ENCODE measurements at places on chromosomes 3 and 15.

- no peak for DNase-seq
These were observed 869 bp upstream of the TSC22D2 start for GRCh38 chr3:150407051-150407807.

GRCh38 chr3:135000465-135000864 lies 205.4 kb downstream of the EPHB1 start:
- DNase-seq: no peak

- no peak for DNase-seq
These were observed 105.5 kb upstream of the LRRFIP2 start for GRCh38 chr3:37279856-37280255.

- DNase-seq: no peak
These were observed 5.9 kb upstream of the DNAJB8 start for GRCh38 chr3:128472449-128473179.

DNA sequence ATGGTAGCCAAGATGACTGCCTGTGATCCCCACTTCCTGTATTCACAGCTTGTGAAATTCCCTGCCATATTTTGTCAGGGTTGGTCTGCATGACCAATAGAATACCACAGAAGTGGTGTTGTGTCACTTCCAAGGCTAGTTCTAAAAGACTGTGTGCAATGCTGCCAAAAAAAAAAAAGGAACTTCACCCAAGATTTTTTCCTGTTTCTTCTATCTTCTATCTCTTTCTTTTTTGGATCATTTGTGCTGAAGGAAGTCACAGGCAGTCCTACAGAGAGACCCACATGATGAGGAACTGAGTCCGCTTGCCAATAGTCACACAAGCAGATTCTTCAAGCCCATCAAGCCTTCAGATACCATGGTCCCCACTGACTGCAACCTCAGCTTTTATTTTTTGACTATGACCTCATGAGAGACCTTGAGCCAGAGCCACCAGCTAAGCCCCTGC lies 18.1 kb upstream of the RAF1 start:
- DNase-seq: no peak

GRCh38 chr3:82186017-82186416 lies 424.6 kb upstream of the GBE1 start:
- no peak for DNase-seq

DNA sequence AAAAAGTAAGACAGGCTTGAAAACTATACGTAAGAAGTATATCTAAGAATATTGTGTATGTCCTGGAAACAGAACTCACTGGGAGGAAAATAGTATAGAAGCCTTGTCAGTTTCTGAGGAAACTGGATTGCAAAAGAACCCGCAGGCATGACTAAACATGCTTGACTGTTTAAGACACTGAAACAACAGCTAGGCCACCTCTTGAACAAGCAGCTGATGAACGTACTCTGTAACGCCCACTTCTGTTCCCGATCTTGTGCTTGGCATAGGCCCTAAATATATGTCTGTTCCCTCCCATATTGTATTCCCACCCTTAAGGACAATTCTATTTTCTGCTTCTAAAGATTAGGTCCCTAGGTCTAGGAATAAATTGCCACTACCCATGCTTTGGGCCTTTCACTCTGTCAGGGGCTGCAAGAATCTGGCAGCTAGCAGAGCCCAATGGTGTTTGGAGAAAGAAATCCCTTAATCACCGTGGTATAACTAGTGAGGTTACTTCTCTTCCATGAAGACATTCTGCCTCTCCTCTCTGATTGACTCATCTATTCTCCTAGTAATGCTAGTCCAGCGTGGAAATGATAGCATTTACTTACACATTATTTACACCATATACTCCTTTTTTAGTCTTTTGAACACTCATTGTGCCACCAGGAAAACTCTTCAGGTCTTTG lies 46.2 kb downstream of the CD200 start:
- no peak for DNase-seq

DNA sequence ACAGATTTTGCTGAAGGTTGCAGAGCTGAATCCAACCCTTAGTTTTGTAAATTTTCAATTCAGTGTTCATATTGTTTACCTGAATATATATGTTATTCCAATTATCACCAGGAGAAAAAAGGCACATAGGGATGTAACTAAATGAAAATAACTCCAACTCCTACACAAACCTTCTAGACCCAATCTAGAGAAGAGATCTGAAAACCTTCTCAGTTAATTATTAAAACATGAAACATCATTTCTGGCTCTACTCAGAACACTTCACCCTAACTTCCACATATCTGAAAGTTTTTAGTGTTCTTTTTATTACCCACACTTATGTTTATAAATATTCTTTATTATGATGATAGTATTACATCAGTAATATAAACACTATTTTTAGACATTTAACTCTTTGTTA lies 76.6 kb downstream of the LRRFIP2 start:
- DNase-seq: no peak

- DNase-seq: no peak
These were observed 537.5 kb upstream of the CCDC54 start for GRCh38 chr3:106839576-106840280.

DNA sequence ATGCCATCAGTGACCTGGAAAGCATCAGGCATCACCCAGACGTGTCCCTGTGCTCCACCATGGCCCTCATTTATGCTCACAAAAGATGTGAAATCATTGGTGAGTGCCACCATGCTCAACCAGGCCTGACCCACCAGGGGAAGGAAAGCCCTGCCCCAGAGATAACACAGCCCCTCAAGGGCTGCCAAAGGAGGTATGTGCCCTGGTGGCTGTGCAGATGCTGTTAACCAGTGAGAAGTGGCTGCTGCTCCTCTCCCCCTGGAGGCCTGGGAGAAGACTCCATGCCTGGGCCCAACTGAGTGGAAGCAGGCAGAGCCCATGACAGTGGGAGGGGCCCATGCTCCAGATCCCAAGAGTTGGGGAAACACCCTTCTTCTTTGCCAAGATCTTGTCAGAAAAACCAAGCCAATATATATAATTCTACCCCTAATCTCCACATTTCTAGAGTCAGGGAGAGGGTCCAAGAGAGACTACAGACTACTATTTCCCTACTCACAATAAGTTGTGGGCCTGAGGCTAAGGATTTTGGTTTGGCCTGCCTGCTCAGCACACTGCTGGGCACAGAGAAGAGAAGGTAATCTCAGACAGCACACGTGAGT lies 2.7 kb downstream of the TTC21A start:
- no peak for DNase-seq

GRCh38 chr3:101940521-101941317 lies 91.4 kb downstream of the NFKBIZ start:
- DNase-seq: no peak

GRCh38 chr3:138470687-138471086 lies 36.3 kb downstream of the ESYT3 start:
- DNase-seq: no peak

DNA sequence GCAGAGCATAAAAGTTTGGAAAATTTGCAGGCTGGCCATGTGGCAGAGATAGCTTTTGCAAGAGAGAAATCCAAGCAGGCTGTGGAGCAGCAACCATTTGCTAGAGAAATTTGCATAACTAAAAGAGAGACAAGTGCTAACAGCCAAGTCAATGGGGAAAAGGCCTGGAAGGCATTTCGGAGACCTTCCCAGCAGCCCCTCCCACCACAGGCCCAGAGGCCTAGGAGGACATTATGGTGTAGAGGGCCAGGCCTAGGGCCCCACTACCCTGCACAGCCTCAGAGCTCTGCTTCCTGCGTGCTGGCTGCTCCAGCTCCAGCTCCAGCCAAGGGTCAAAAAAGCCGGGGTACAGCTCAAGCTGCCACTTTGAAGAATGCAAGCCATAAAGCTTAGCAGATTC lies 82.7 kb downstream of the MYO5A start:
- DNase-seq: no peak
